ENCODE measurements at places on chromosomes 7 and 10.

DNA sequence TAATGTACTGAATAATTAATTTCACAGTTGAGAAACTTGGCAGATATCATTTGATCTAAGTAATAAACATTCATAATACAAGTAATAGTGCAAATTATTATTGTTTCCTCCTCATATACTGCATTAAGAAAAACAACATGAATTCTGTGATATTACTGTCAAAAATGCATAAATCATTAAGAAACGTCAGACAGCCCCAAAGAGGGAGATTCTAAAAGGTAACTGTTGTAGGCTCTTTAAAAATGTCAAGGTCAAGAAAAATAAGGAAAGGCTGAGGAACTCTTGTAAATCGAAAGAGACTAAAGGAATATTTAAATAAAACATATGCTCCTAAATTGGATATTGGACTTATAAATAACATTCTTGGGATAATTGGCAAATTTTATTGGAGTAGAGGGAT, 67.9 kb downstream of the CABCOCO1 start:
- no peak overlapping the region for H3K4me3 ChIP-seq
- peaks cover 5% of the 10 kb centered on the region for H3K4me1 ChIP-seq
- no peak overlapping the region for H3K27ac ChIP-seq
- no peak for DNase-seq
- no peaks in the 10 kb centered on the region for H3K36me3 ChIP-seq

DNA sequence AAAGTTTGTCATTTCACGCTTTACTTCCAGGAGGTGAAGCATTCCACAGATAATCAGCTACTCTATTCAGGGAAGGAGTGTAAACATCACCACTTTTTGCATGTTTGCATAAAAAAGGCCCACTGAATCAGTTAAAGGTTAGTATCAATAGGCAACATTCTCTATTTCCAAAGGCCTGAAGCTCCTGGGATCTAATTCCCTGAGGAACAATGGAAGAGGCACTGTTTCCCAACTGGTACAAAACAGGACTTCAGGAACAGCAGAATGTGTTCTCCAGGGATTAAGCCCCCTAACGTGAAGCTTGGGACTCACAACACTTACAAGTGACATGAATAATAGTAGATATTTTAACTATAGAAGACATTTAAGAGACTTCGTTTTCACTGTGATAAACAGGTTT, 6.1 kb downstream of the LRRN3 start:
- no peak overlapping the region for H3K4me3 ChIP-seq
- no peaks in the 10 kb centered on the region for H3K36me3 ChIP-seq
- no peaks in the 10 kb centered on the region for H3K27me3 ChIP-seq
- no peak overlapping the region for H3K27ac ChIP-seq
- H3K4me1 ChIP-seq = no peaks in the 10 kb centered on the region

GRCh38 chr7:151167197-151167961, at the start of gene GBX1:
Gene GBX1, minus strand, starts transcription at chr7:151167694. Its CDS starts 146 bp downstream, at chr7:151167548.
- peak within 1 kb of the TSS; percentile 29 for H3K4me3 ChIP-seq
- peaks cover 17% of the 10 kb centered on the region for H3K4me1 ChIP-seq
- peak; percentile 55 for DNase-seq
- peaks cover 37% of the 10 kb centered on the region for H3K27me3 ChIP-seq
- no peak within 1 kb of the TSS for H3K27ac ChIP-seq
- H3K36me3 ChIP-seq = no peaks in the 10 kb centered on the region

- H3K27me3 ChIP-seq = no peaks in the 10 kb centered on the region
- peak; percentile 25 for DNase-seq
- H3K4me1 ChIP-seq = peaks cover 21% of the 10 kb centered on the region
- H3K36me3 ChIP-seq = no peaks in the 10 kb centered on the region
- H3K27ac ChIP-seq = no peak overlapping the region
Measured at GRCh38 chr7:114048386-114049235, 129.8 kb upstream of the PPP1R3A start.

- peaks cover 4% of the 10 kb centered on the region for H3K27me3 ChIP-seq
- H3K36me3 ChIP-seq = no peaks in the 10 kb centered on the region
- H3K27ac ChIP-seq = no peak overlapping the region
- H3K4me1 ChIP-seq = peaks cover 15% of the 10 kb centered on the region
Measured at GRCh38 chr10:58516119-58516518, 3.4 kb downstream of the BICC1 start.

GRCh38 chr7:96316949-96317348, 4.9 kb downstream of the SLC25A13 start:
- H3K27ac ChIP-seq = no peak overlapping the region
- no peaks in the 10 kb centered on the region for H3K27me3 ChIP-seq
- DNase-seq = no peak
- peaks cover 16% of the 10 kb centered on the region for H3K36me3 ChIP-seq
- H3K4me3 ChIP-seq = no peak overlapping the region

DNA sequence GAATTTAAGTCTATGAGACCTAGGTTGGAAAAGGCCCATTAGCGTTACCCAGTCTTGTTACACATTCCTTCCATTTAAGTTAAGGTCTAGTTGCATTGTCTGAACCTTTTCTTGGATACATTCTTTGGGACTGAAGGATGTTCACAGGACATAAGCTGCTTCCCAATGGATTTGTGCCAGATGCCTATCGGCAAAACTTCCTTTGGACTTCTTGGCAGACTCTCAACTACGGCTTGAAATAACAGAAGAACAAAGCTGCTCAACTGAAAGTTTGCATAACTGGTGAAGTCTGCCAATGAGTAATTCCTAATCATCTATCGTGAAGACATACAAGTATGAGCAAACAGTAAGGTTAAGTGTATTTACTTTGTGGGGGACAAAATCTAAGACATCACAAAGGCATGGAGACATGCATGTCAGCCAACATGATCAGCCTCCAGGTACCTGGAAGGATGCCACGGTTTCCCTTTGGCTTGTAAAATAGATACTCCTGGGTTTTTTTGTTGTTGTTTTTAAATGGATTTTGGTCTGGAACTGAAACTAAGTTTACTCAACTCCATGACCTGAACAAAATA, 35.4 kb downstream of the MALSU1 start:
- no peak overlapping the region for H3K27ac ChIP-seq
- H3K4me1 ChIP-seq = peaks cover 11% of the 10 kb centered on the region
- no peak overlapping the region for H3K4me3 ChIP-seq
- peaks cover 20% of the 10 kb centered on the region for H3K36me3 ChIP-seq
- no peak for DNase-seq

- H3K27ac ChIP-seq = no peak overlapping the region
- H3K4me3 ChIP-seq = no peak overlapping the region
- no peak for DNase-seq
- no peaks in the 10 kb centered on the region for H3K27me3 ChIP-seq
Measured at GRCh38 chr7:80488406-80488805, 23.5 kb downstream of the GNAT3 start.

GRCh38 chr10:106615081-106615480, 549.4 kb downstream of the SORCS1 start:
- DNase-seq = no peak
- H3K27ac ChIP-seq = no peak overlapping the region

- no peaks in the 10 kb centered on the region for H3K36me3 ChIP-seq
- no peak overlapping the region for H3K27ac ChIP-seq
- no peaks in the 10 kb centered on the region for H3K4me1 ChIP-seq
- H3K27me3 ChIP-seq = no peaks in the 10 kb centered on the region
- no peak for DNase-seq
- H3K4me3 ChIP-seq = no peak overlapping the region
Measured at GRCh38 chr7:40200791-40201190, 66.0 kb downstream of the SUGCT start.

DNA sequence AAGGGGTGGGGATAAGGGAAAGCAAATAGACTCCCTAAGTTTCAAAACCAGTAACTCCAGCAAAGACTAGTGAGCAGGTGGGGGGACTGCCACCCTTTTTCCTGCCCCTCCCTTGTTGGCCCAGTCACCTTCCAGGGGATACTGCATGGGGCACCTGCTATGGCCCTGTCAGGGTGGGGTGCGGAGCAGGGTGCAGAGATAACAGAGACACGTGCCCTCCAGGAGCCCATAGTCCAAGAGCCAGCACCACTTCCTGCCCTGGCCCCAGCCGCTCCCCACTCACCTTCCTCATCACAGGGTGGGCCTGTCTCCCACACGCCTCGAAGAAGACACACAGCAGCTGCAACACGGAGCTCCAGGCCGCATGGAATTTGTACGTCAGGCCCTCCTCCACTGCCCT, 20.6 kb downstream of the RRP12 start:
- DNase-seq = no peak
- H3K4me3 ChIP-seq = no peak overlapping the region
- H3K27me3 ChIP-seq = no peaks in the 10 kb centered on the region
- no peaks in the 10 kb centered on the region for H3K4me1 ChIP-seq
- H3K36me3 ChIP-seq = peaks cover 28% of the 10 kb centered on the region
- H3K27ac ChIP-seq = no peak overlapping the region

DNA sequence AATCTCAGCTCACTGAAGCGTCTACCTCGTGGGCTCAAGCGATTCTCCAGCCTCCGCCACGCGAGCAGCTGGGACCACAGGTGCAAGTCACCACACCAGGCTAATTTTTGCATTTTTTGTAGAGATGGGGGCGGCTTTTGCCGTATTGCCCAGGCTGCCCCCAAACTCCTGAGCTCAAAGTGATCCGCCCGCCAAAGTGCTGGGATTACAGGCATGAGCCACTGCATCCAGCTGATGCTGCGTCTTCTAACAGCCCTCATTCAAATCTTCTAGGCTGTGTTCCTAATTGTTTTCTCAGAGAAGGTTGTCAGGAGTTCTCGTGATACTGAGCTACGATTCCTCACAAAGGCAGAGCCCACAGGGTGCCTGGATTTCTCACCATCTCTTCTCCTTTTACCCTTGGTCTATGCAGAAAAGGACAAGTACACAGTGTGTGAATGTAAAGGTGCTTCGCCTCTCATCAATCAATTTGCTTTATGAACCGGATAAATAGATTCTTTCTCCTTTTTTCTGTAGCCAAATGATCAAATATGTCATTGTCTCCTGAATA, 247.3 kb upstream of the PTN start:
- no peaks in the 10 kb centered on the region for H3K27me3 ChIP-seq
- H3K27ac ChIP-seq = no peak overlapping the region
- no peak for DNase-seq
- H3K4me1 ChIP-seq = peaks cover 6% of the 10 kb centered on the region
- H3K36me3 ChIP-seq = no peaks in the 10 kb centered on the region
- H3K4me3 ChIP-seq = no peak overlapping the region

DNA sequence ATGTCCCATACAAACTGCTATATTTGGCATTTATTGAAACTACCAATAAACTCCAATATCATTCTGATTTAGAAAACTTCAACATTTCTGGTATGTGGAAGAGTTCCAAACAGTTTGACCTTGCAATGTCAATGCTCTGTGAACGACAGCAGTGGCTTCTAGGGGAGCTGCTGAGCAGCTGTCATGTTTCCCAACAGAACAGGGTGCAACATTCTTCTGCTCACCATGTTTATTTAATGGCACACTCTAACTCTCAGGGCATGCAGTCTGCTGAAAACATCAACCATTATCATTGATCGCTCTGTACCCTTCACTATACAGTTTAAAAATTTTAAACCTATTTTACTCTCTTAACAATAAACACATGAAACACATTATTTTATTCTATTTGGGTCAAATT, 25.9 kb downstream of the LMOD2 start:
- no peak overlapping the region for H3K27ac ChIP-seq
- H3K4me3 ChIP-seq = no peak overlapping the region
- H3K4me1 ChIP-seq = no peaks in the 10 kb centered on the region
- DNase-seq = no peak
- peaks cover 22% of the 10 kb centered on the region for H3K36me3 ChIP-seq

DNA sequence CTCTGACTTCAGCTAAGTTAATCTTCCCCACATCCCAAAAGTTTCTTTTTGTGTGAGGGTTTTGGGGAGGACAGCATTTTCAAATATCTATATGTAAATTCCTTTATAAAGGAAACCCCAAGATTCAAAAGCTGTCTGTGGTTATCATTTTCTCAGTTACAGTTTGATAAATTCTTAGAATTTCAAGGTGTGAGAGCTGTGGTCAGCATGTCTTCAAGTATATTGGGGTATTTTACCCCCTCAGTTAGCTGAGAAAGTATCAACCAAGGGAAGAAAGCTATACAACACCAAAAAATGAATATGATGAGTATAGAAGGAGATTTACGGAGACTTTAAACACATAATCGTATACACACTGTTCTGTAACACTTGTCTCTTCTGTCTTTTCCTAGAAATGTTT, 109.2 kb downstream of the SND1 start:
- H3K4me3 ChIP-seq = no peak overlapping the region
- no peaks in the 10 kb centered on the region for H3K27me3 ChIP-seq
- no peaks in the 10 kb centered on the region for H3K4me1 ChIP-seq
- no peak for DNase-seq
- H3K27ac ChIP-seq = no peak overlapping the region
- peaks cover 4% of the 10 kb centered on the region for H3K36me3 ChIP-seq

GRCh38 chr7:30562909-30563308, 31.8 kb upstream of the GARS1 start:
- no peak overlapping the region for H3K4me3 ChIP-seq
- no peak overlapping the region for H3K27ac ChIP-seq
- no peak for DNase-seq
- no peaks in the 10 kb centered on the region for H3K27me3 ChIP-seq
- H3K4me1 ChIP-seq = no peaks in the 10 kb centered on the region

DNA sequence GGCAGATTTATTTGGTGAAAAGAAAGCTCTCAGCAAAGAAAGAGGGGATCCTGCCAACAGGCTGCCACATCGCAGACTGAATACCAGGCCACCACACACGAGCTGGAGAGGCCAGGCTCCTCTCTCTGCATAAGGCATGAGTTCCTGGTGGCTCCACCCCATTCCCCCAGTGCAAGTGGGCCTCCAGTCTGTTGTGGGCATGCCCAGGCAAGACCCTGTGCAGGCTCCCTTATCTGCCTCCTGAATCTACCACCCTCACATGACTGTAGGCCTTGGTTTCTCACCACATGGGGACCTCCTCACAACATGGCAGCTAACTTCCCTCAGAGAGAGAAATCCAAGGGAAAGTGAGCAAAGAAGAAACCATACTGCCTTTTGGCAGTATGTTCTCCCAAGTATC, 26.7 kb upstream of the CUL1 start:
- H3K4me3 ChIP-seq = no peak overlapping the region
- H3K27ac ChIP-seq = no peak overlapping the region
- peaks cover 9% of the 10 kb centered on the region for H3K4me1 ChIP-seq
- no peak for DNase-seq

- peaks cover 3% of the 10 kb centered on the region for H3K4me1 ChIP-seq
- no peak for DNase-seq
- H3K4me3 ChIP-seq = no peak overlapping the region
Measured at GRCh38 chr7:79286181-79286580, 167.3 kb downstream of the MAGI2 start.

DNA sequence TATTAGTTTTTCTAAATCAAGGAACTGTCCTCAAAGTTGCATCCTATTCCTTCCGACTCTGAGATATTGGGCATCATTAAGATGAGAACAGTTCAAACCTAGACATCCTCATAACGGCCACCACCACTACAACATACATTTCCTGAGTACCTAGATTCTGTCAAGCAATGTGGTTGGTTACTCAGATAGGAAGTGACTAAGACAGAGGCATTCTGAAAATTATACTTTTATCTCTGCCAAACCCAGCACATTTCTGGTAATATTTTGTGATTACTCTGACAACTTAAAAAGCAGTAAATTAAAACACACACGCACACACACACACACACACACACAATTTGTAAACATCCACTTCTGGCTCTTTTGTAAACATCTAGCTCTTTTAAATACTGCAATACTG, 291.2 kb upstream of the MEOX2 start:
- no peaks in the 10 kb centered on the region for H3K27me3 ChIP-seq
- peaks cover 6% of the 10 kb centered on the region for H3K4me1 ChIP-seq
- no peak overlapping the region for H3K27ac ChIP-seq

GRCh38 chr7:128781851-128782250, 6.3 kb upstream of the OPN1SW start:
- DNase-seq = no peak
- H3K4me3 ChIP-seq = no peak overlapping the region
- H3K36me3 ChIP-seq = no peaks in the 10 kb centered on the region
- no peak overlapping the region for H3K27ac ChIP-seq
- H3K27me3 ChIP-seq = no peaks in the 10 kb centered on the region
- peaks cover 2% of the 10 kb centered on the region for H3K4me1 ChIP-seq
